ENCODE measurements at places on chromosomes 6 and 20.
A peak's percentile ranks its signal among the peaks of the same experiment; 100 is the strongest.

DNA sequence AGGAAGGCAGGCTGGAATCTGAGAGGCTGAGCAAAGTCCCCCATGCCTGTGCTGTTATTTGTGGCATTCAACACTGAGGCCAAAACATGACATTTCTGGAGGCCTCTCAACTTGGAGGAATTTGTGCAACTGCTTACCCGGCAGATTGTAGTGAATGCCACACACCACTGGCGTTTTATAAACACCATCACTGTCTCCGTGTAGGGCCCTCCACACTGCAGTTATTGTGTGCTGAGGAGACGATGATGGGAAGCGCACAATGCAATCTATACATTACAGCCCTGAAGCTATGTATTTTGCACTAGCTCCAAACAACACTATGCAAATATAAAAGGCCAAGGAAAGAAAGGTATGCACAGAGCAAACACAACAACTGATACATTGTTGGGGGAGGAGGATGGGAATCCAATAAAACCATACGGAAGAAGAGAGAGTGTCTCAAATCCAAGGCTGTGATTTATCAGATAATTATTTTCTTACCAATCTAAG, 106.5 kb downstream of the SMLR1 start:
- no peak for DNase-seq

DNA sequence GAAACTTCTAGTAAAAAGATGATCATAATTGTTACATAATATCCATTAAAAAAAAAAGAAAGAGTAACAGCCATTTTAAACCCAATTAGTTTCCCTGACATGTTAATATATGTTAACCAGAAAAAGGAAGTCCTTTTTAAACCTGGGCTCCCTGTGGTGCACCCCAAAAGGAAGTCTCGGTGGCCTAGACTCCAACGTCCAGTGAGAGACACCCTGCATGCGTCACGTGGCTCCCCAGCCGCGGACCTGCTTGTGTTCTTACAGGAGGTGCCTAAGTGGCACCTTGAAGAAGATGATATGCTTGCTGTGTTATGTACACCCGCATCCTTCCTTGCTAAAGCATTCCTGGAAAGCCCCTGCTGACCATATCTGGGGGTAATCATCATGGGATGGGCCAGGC, 50.1 kb downstream of the FOXC1 start:
- DNase-seq, result no peak

DNA sequence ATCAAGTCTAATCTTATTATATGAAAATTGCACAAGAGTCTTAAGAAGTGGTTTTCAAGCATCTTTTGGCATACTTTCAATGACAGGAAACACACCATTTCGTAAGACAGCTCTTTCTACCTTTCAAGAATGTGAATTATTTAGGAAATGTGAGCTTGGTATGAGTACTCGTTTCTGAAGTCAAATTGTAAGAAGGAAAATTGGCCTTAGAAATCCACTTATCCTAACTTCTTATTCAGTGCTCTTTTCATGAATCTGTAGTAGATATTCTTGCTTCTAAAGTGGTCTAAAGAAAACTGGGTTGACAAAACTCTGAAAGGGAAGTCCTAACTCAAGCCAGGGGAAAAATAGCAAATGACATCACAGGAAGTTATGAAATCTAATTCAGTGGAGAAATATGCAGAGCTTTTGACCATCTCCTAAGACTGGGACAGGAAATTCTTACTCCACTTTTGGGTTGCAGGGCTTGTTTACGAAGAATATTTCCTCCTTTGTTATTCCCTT, 38.5 kb upstream of the OGFRL1 start:
- no peak for DNase-seq

DNA sequence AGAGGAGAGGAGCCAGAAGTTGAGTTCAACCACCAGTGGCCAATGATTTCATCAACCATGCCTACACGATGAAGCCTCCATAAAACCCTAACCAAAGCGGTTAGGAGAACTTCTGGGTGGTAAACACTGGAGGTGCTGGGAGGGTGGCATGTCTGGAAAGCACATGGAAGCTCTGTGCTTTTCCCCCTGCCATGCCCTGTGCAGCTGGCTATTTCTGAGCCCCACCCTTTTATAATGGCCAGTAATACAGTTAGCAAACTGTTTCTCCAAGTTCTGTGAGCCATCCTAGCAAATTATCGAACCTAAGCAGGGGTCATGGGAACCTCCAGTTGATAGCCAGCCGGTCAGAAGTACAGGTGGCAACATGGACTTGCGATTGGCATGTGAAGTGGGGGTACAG, 147.8 kb upstream of the INSM1 start:
- DNase-seq, result no peak

DNA sequence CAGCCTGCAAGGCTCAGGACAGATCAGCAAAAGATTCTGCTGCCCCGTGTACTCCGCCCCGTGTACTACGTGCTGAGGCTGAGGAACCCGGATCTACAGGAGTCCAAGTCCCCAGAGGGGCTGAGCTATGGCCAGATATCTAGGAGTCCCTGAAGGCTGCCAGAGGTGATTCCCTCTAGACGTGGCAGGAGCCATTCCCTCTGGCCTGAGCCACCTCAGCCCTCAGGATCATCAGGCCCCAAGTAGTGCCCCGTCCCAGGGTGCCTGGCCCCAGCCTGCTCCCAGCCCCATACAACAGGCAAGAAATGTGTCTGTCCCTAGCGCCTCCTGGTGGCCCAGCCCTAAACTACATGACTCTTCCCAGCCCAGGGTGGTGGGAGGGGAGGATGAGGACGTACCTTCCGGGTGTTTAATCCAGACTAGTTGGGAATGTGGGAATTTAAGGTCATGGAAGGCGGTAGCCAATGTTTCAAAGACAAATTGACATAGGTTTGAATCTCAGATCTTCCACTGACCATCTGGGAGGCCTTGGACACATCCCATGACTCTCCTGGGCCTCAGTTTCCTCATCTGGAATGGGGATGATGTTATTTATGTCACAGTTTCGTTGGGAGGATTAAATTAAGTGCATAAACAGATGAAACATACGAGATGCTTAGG, 49.4 kb upstream of the PTPN1 start:
- peak; percentile 80 for DNase-seq

GRCh38 chr6:12472601-12473038, 182.5 kb downstream of the EDN1 start:
- DNase-seq, result no peak

- no peak for DNase-seq
These were observed at the start of gene IPCEF1 for GRCh38 chr6:154356690-154357089. Gene IPCEF1, minus strand, starts transcription at chr6:154356803. Its CDS starts 90,856 bp downstream, at chr6:154265947.

GRCh38 chr6:133757335-133757734, 131.6 kb upstream of the TCF21 start:
- no peak for DNase-seq

DNA sequence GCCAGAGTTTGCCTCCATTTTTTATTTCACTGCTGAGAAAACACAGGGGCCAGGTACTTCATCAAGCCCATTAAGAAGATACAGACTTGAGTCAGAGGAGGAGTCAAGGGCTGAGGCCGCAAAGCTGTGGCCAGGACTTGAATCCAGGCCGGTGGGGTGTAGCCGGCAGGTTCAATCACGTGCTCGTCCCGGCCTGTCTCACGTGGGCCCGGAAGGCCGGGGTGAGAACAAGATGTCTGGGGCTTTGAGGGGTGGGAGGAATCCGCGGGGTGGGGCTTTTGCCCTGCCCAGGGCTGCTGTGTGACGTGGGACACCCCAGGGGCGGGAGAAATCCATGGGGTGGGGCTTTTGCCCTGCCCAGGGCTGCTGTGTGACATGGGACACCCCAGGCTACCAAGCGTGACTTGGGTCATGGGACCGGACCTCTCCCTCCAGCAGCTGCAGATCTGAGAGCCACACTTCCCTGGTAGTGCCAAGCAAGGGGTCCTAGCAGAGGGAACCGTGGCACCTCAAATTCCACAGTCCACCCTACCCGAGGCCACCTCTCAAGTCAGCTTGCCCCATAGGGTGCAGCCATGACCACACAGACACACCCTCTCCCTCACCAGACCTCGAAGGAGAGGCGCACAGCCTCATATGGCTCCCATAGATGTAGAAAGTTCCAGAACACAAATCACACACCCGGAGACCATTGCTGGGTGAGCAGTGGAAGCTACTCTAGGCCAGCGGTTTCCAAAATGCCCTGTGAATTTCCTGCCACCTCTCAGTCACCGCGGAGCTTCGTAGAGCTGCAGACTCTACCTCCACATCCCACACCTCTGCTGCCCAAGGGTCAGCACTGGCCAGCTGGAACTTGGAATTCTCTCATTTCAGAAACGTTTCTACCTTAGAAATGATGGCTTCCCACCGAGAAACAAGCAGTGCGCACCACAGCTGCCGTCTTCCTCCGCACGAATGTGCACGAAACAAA, 156.1 kb downstream of the DLL1 start:
- no peak for DNase-seq

DNA sequence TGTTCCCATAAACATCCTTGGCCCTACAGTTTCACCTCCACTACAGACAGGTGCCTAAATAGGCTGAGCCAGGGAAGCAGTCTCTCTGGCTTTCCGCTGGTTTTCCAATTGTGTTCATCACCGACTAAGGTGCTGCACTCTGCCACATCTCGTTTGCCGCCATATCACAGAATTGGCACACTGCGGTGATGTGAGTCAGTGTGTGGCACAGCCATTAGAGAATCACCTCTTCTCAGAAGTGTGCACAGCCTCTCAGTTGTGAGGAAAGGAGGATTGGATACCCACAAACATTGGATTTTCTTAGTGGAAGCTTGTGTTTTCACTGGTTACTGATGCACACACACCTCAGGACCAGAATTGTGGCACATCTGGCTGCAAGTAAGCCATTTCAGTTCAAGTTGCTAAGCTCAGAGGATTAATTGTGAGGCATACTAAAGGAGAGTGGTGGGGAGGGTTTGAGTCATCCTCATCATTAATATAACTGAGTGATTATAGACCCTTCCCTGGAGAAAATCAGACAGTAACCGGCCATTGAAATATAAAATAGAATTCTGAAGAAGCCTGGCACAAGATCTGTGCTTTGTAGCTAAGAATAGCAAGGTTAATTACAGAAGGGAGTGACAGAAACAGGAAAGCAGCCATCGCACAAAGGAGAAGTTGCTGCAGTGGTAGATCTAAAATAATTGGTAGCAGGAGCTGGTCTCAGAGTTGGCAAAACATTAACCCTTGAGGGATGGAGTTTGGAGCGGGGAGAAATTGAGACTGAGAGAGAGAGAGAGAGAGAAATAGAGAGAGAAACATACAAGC, 506.9 kb downstream of the LMBRD1 start:
- DNase-seq, result no peak

DNA sequence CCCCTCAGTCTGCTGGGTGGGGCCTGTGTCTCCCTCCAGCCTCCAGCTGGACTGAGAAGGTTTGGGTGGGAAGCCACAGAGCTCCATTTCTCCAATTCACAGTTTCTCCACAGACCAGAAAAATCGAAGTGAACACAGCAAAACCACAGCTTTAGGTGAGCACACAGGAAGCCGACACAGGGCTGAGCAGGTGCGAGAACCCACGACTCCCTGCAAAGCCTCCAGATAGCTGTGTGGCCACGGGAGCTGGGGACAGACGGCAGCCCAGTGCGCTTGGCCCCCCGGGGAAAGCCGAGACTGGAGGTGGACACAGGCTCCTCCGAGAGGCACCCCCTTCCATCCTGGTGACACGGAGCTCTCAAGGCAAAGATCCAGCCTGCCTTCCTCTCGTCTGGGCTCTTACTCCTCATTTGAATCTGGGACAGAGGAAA, 29.0 kb upstream of the MPC1 start:
- DNase-seq, result peak; percentile 52

- no peak for DNase-seq
These were observed 406.2 kb downstream of the ZFAND3 start for GRCh38 chr6:38225766-38226165.

GRCh38 chr6:120648713-120649112, 685.6 kb downstream of the TBC1D32 start:
- DNase-seq, result no peak

GRCh38 chr6:77341058-77341986, 122.0 kb downstream of the HTR1B start:
- DNase-seq, result no peak

DNA sequence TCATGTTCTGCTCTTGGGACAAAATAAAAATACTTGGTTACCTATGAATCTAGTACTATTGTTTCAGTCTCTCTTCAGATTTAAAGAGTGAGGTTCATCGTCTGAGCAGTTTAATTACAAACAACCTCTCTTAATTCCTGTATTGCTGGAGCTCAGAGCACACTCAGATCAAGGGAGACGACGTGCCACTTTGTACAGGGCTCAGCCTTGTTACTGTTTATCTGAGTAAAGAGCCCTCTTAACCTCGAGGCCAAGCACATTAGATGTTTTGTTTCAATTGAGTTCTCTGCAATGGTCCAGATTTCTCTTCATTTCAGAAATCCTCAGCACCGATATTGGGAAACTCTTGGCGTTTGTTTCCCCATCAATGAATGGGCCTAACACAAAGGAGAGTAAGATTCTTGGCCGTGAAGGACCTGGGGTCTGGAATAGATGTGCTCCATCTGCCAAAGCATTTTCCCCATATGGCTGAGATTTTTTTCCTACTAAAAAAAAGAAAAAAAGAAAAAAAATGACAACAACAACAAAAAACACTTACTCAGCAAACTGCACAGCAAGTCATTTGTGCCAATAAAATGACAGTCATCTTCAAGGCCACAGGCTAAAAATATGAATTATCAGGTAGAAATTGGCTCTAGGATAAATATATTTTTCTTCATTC, 82.6 kb upstream of the CCN6 start:
- no peak for DNase-seq

GRCh38 chr6:11659757-11660156, 118.8 kb downstream of the ADTRP start:
- no peak for DNase-seq

- no peak for DNase-seq
These were observed 287.1 kb upstream of the PRDM1 start for GRCh38 chr6:105799056-105799455.

GRCh38 chr6:43699564-43700186, 12.1 kb upstream of the MRPS18A start:
- DNase-seq, result no peak

DNA sequence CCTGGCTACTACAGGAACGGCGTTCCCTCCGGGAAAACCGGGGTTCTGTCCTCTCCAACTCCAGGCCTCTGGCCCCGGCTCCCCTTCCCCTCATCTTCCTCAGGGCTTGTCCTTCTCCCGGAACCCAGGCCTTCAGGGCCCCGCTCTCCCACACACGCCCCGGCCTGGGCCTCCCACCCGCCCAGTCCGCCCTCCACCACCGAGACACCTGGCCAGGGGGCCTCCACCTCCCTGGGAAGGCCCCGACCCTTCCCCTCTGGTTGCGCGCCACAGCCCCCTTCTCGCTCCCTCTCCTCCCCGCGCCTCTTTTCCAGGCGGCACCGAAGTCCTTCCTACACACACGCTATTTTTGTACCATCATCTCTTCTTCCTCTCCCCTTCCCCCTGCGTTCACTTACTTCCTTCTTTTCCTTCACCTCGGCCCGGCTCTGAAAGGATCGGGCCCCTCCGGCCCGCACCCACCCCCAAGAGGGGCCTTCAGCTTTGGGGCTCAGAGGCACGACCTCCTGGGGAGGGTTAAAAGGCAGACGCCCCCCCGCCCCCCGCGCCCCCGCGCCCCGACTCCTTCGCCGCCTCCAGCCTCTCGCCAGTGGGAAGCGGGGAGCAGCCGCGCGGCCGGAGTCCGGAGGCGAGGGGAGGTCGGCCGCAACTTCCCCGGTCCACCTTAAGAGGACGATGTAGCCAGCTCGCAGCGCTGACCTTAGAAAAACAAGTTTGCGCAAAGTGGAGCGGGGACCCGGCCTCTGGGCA, 1.3 kb upstream of the SIRPA start:
- DNase-seq, result no peak

- DNase-seq, result peak; percentile 81
These were observed 14.7 kb upstream of the CCDC167 start for GRCh38 chr6:37514321-37514771.
